ENCODE measurements at places on chromosomes 2 and 18.
A peak's percentile ranks its signal among the peaks of the same experiment; 100 is the strongest.

DNA sequence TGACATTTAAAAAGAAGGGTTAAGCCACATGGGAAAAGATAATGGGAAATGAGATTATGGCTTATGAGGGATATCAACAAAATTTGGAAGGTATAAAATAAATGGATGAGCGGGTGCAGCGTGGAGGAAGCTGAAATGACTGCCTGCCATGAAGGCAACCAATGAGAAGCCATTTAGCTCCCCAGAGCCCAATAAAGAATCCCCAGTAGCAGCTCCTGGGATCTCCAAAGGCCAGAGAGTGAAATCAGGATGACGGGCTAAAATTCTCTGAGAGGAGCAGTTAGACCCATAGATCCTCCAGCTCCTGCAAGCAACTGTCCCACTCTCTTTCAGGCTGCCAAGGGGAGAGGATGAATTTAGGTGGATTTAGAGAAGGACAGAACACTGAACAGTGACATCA lies 12.9 kb upstream of the MAPRE3 start:
- no peak for DNase-seq

DNA sequence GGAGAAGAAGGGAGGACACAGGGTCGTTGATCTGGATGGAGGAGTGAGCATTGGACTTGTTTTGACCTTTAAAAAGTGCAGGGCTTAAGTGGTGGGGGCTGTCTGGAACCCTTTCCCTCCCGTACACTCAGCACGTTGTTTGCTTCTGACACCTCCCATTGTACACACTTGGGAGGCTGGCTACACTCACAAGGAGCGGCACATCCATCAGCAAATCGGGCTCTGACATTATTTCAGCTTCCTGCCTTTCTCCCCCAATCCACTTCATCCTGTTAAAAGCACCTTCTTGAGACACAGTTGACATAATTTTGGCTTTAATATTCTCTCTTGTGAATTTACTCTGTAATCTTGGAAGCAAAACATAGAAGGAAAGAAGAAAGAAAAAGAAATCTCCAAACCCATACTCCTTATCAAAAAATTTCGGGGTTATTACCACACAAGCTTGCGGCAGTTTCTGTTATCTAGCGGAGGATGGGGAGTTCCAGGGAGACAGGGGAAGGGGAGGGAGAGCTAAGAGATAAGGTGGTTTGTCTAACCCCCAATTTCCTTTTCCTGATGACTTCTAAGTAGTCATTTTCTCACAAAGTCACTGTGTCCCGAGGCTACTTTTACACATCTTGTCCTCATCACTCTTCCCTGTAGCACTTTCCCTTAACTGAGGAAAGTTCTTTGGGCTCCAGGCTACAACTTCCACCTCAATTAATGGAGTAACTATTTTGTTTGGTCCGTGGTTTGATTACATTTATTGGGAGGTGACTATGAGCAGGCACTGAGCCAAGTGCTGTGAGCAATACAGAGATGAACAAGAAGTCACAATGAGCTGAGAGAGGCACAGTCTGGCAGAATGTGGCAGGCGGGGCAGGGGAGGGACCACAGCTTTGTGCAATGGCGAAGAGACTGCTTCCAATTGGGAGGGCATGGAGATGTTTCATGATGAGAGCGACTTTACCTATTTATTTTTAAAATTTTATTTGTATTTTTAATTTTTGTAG lies 240.1 kb upstream of the MEX3C start:
- no peak for DNase-seq

GRCh38 chr18:57833441-57834101 lies 30.5 kb upstream of the ATP8B1 start:
- DNase-seq: no peak

DNA sequence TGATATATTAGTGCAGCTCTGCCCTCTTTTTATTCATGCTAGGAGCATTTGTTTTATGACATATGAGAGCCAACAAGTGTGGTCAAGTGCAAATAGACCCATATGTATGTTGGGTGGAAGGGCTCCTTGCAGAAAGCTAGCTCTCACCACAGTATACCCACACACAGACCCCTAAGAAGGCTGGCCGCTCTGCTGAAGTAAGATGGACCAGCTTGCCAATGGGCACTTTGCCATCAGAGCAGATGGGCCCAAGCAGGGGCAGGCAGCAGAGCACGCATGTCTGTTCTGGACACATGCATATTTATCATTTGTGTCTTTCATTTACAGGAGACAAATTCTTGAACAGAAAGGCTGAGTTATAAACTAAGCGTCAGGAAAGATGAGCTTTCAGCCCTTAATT lies 187.5 kb upstream of the DTNA start:
- no peak for DNase-seq

DNA sequence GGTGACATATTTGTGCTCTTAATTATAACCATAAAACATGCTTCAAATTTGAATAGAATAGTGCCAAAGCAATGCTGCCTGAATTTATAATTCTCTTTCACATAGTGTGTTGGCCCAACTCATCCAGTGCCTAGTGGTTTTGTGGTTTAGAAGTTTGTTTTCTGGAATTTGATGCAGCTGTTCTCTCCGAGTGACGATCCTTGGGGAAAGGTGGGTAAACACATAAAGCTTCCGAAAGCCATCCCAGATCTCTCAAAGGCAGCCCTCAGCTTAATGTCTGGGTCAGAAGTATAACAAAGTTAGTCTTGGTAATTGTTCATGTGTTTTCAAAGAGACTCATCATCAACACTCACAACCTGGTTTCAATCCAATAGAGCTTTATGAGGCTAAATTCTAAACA lies 235.6 kb upstream of the CDH2 start:
- no peak for DNase-seq

GRCh38 chr2:156343940-156344301 lies 11.4 kb upstream of the NR4A2 start:
- no peak for DNase-seq

GRCh38 chr2:187644981-187645380 lies 90.7 kb upstream of the TFPI start:
- DNase-seq: no peak

GRCh38 chr18:26320686-26321085 lies 94.4 kb downstream of the TAF4B start:
- DNase-seq: no peak

- DNase-seq: no peak
These were observed 13.0 kb downstream of the GRHL1 start for GRCh38 chr2:9964334-9964980.

DNA sequence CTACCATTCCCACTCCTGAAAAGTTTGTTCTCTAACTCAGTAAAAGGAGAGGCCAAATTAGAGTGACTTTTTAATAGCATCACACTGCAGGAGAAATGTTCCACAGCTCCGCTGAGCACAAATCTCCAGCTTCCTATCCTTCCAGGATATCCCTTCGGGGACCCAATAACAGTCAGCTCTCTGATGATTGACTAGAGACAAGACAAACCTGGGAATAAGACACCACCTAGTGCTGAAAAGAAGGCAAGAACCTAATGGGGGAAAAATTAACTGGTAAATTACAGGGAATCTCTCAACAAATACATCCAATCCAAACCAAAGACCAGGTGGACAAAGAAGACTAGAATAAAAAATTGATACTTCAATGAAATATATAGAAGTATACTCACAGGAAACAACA lies 977.1 kb upstream of the SOX11 start:
- no peak for DNase-seq

GRCh38 chr2:240797500-240797895 lies 22.5 kb downstream of the KIF1A start:
- no peak for DNase-seq

GRCh38 chr2:153495725-153496124 lies 17.2 kb upstream of the RPRM start:
- no peak for DNase-seq

GRCh38 chr18:44599412-44599811 lies 81.3 kb upstream of the SETBP1 start:
- no peak for DNase-seq

GRCh38 chr2:68185541-68186164 lies 28.0 kb downstream of the PNO1 start:
- DNase-seq: no peak

- DNase-seq: no peak
These were observed 473.0 kb upstream of the TNP1 start for GRCh38 chr2:217332866-217333265.

- no peak for DNase-seq
These were observed 1040.3 kb downstream of the TSN start for GRCh38 chr2:122795763-122796162.

- peak; percentile 14 for DNase-seq
These were observed 71.2 kb downstream of the PLB1 start for GRCh38 chr2:28567061-28567471.

DNA sequence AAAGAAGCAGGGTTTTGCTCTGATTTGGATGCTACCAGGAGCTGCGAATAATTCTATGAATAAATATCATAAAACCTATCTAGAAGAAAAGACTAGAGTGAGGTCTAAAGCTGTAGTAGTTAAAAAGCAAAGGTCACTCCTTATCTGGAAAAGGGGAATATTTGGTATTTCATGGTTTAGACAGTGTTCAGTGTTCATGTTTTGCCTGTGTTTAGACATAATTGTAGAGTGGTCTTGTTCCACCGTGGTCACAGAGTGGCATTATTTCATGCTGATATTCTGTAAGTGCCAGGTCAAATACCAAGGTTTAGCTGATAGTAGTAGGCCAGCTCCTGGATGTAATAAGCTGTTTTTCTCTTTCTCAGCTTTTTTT lies 10.8 kb downstream of the SPAST start:
- no peak for DNase-seq

DNA sequence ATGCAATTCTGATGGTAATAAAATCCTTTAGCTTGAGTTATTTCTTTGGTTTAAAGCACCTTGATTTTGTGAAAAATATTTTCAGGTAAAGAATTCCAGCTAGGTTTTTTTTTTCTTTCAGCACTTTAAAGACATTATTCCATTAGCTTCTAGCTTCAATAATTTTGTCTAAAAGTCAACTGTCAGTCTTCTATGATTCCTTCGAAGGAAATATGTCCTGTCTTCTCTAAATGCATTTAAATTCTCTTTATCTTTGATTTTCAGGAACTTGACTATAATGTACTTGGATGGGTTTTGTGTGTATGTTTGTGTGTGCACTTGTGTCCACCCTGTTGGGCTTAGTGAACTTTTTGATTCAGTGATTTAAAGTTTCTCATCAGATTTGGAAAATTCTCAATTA lies 4.7 kb downstream of the LONRF2 start:
- DNase-seq: no peak

DNA sequence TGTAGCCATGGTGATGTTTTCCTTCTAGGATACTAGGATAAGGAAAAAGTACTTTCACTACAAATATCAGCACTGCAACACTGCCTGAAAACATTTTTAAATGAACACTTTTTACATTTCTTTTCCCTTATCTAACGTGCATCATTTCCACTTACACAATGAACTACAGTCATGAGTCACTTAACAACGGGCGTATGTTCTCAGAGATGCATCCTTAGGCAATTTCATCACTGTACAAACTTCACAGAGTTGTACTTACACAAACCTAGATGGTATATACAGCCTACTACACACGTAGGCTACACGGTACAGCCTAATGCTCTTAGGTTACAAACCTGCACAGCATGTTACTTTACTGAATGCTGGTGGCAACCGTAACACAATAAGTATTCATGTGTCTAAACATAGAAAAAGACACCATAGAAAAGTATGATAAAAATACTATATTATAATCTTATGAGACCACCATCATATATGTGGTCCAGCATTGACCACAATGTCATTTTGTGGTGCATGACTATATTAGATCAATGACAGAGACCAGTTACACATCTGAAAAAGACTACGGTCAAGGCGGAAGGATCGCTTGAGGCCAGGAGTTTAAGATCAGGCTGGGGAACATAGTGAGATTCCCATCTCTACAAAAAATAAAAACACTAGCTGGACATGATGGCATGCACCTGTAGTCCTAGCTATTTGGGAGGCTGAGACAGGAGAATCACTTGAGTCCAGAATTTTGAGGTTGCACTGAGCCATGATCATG lies 39.8 kb downstream of the WDR33 start:
- DNase-seq: no peak

GRCh38 chr18:34661464-34662087 lies 48.5 kb upstream of the DTNA start:
- DNase-seq: no peak

GRCh38 chr2:208570066-208570465 lies 163.5 kb downstream of the PTH2R start:
- DNase-seq: no peak

DNA sequence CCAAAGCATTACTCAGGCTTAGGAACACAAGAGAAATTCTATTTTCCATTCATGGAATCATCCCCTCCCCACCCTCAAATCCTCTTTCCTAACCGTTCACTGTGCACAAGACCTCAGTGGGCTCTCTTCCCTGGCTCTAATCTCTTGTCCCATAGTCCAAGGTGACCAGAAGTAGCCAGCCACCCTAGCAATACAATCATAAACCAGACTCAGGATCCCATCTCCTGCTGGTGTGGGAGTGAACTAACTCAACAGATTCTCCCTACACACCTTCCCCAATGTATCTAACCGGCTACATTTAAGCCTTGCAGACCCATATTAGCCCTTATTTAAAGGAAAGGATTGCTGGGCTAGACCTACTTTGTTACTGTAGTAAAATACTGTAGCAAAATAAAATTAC lies 45.5 kb downstream of the HNRNPLL start:
- DNase-seq: no peak

GRCh38 chr2:215929602-215930335 lies 83.6 kb downstream of the MREG start:
- DNase-seq: no peak

- DNase-seq: no peak
These were observed 187.6 kb downstream of the ADCYAP1 start for GRCh38 chr18:1092228-1092627.

GRCh38 chr2:109437325-109438090 lies 176.3 kb downstream of the SEPTIN10 start:
- DNase-seq: no peak

DNA sequence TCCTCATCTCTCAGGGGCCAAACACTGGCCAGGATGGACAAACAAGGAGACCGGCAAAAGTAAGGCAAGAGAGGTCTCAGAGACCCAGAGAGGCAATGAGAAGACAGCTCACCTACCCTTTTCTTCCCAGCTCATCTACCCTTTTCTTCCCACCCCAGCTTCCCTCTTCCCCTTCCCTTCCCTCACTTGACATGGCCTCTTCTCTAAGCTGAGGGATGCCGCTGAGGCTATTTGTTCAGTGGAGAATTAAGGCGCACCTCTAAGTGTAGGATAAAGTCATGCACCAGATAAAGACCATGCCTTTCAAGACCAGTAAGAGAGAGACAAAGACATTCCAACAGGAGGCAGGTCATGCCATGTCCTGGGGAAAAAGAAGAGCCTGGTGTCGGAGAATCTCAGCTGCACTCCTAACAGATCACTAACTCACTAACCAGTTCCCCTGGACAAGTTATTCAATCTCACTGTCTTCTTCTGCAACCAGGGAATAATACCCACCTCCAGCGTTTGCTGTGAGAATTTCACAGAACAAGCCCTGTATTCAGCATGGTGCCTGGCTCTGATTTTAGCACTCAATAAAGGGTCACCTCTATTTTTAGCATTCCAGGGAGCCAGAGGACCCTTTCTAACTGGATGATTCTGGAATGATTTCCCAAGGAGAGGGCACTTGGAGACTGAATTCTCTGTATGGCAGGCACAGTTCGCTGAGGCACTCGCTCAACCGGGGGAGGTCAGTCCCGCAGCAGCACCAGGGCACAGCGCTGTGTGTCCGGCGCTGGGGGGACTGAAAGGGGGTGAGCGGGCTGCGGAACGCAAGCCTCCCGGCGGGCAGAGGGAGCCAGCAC lies 3.0 kb upstream of the FOSL2 start:
- no peak for DNase-seq
